ENCODE measurements at places on chromosomes 4 and X.
A peak's percentile ranks its signal among the peaks of the same experiment; 100 is the strongest.

DNA sequence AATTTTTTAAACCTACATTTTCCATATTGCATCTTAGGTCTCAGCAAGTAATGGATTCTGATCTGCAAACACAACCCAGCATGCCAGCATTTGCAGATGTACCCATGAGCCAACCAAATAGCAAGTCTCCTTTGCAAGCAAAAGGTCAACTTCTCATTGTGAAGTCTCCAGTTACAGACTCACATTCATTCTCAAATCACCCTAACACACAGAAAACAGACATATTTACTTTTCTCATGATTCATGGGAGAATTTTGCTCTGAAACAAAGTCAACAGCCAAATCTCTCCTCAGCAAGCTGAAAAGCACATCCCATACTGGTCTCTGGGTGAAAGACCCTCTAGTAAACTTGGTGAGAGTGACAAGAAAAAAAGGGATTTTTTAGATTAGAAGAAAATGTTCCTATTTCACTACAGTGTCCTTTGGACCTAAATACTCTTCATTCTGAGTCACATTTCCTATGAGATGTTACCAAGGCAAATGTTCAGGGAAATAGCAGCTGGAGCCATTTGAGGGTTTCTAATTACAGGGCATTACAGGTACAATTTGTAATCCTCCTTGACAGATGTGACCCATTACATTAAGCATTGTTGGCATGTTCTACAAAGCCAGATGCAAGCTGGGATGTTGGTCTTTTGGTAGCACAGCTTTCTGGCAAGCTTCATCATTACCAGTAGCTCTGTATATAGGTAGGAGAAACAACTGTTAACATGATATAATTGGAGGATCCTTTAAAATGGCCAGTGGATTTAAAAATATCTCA is 383.3 kb downstream of the SMARCA1 start:
- DNase-seq, result peak; percentile 54

- peak; percentile 72 for DNase-seq
These were observed 44.2 kb downstream of the TBC1D14 start for GRCh38 chr4:6953751-6954380.

DNA sequence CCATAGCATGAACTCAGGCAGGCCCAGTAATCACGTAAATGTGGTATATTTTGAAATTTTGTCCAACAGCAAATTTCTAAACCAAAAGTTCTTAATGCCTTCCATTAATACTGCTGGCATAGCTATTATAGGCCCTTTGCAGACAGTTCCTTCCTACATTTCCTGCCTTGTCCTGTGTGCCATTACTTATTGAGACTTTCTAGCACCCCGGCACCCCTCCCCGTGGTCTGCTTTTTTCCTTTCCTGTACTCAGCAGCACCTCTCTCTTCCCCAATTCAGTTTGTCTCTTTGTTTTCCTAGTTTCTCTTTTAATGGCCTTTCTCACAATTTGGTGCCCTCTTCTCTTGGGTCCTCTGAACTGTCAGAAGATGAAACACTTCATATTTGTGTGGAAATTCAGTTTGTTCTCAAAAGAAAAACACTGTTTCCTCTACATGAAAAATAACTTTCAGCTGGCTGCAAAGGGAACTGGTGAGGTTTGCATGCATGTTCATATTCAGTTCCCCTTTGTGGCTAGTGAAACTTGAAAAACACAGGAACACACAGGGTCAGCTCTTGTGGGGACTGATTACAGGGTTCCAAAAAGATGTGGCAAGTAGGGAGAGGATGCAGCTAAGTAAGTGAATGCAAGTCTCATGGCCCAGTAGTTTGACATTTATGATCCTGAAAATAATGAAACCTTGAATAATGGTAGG is 17.1 kb downstream of the GPR34 start:
- no peak for DNase-seq

GRCh38 chr4:96227515-96227914 is 387.6 kb downstream of the PDHA2 start:
- DNase-seq, result no peak

DNA sequence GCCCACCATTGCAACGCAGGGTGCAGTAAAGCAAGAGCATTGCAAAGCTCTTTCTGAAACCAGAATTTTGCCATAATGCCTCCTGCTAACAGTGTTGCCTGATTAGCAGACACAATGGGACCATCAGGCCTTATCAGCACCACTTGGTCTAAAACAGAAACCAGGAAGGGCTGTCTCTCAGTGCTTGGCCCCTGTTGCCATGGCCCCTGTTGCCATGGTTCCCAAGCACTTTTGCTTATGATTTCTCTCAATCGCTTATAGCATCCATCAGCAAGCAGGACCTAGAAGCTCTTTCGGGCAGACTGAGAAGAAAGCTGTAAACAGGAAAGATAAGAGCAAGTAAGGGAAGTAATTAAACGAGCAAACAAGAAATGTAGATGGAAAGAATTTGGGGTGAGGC is 36.8 kb downstream of the RTL5 start:
- DNase-seq, result no peak

DNA sequence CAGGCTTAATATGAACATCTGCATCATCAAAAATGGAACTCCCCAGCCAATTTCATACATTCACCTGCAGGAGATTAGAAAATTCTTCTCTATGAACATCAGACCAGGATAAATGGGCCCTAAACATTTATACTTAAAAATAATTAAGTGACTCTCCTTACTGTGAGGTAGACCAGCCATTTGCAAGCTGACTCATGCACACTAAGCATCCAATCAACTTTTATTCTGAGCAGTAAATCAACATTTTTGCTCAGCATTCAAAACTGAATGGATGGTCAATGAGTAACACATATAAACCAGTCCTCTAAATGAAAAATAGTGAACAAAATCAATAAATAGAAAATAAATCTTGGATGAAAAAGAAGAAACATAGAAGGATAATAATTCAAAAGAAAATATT is 19.9 kb upstream of the PCDH10 start:
- DNase-seq, result peak; percentile 8

DNA sequence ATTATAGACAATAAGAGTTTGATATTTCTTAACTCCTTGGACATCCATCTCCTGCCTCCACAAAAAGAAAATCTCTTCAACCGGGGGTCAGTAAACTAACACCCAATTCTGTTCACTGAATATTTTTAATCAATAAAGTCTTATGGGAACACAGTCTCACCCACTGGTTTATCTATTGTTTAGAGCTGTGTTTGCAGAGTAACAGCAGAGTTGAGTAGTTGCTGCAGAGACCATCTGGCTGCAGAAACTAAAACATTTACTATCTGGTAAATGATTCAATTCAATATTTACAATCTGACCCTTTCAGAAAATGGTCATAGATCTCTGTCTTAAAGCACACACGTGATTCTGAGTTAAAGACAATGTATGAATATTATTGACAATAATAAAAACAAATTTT is 94.0 kb downstream of the TMA16 start:
- DNase-seq, result no peak

DNA sequence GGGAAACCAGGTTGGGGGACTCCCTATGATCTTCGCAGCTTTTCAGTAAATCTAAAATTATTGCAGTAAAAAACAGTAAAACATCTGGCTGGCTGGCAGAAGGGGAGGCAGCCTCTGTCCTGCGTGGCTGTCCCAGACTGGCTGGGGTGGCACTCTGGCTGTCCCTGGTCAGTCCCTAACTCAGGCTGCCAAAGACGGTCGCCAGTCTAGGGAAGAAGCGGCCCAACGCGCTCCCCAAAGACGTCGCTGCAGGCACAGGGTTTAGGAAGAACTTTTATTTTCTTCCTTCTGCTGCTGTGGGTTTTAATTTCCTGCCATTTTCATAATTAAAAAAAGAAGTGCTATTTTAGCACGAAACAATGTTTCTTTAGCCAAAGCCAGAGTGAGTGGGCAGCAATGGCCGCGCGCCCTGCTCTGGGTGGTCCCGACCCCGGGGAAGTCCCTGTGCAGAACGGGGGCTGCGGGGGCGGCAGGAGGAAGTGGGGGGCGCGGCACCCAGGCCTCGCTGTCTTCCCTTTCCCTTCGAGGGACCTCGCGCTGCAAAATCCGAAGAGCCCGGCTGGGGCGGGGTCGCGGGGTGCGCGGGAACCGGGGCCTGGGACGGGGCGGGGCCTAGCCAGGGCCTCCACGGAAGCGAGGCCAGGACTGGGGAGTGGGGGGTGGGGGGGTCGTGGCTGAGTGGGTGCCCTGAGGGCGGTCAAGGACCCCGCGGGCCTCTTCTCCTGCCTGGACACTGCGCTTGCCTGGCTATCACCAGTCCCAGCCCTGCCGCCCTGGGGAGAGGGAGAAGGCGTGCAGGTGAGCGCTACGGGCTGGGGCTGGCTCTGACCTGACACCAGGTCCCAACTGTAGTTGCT is 6.3 kb upstream of the LETM1 start:
- no peak for DNase-seq

DNA sequence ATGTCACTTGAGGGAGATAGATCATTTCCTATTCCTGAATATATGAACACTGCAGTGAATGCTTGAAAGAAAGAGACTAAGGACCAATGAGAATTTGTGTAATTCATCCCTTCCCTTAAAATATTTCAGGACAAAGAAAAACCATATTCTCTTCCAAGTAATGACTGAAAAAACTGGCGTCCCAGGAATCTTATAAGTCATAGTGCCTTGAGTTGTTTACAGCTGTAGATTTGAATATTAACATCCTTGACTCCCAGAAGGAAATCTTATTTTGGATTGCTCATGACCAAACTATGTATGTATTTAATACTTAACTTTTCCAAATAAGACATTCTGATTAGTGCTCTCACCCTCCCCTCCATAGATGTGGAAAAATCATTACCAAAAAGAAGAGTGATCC is 55.5 kb downstream of the CLDN22 start:
- peak; percentile 21 for DNase-seq

DNA sequence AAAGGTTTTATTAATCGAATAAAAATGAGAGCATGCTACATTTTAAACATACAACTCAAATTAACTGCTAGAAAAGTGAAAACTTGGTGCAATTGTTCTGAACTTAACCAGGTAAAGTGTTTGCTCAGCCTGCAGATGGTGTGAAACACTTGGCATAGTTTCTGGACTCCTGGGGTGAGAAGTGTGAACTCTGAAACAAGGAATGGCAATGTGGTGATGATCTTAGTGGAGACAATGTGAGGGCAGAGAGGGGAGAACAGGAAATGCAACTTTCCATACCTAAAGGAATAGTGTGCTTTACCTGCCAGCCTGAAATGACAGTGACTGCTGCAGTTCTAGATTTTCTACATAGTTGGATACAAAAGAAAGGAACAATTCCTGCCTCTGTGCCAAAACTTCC is 57.4 kb downstream of the CCSER1 start:
- DNase-seq, result no peak

- no peak for DNase-seq
These were observed 25.2 kb upstream of the GK start for GRCh38 chrX:30627818-30628652.

GRCh38 chrX:66000628-66001272 is 39.1 kb downstream of the VSIG4 start:
- DNase-seq, result no peak

DNA sequence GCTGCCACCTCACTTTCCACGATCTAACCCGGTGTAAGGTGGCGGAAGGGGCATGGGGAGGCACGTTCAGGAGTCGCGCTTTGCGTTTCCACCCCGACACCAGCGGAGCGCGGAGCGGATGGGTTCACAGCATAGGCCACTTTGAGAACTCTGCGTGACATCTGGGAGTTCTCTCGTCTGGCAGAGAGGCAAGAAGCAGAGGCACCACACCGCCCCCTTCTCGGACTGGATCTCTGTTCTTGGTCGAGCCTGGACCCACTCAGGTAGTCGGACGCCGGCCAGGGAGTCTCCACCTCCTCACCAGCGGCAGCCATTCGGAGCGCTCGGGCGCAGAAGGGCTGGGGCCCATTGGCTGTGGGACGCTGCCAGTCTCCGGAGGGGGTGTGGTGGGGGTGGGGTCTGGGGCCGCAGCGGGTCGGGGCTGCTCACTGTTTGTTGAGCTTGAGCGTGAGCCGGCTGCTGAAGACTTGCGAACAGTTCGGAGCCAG is at the start of gene DACH2:
Gene DACH2 (plus strand): TSS at position 428 of the 488 bp plus-strand sequence.
- peak; percentile 49 for DNase-seq

- no peak for DNase-seq
These were observed 28.0 kb downstream of the TACC3 start for GRCh38 chr4:1749370-1749769.

GRCh38 chrX:103828529-103828928 is 3.5 kb downstream of the RAB9B start:
- DNase-seq, result no peak

DNA sequence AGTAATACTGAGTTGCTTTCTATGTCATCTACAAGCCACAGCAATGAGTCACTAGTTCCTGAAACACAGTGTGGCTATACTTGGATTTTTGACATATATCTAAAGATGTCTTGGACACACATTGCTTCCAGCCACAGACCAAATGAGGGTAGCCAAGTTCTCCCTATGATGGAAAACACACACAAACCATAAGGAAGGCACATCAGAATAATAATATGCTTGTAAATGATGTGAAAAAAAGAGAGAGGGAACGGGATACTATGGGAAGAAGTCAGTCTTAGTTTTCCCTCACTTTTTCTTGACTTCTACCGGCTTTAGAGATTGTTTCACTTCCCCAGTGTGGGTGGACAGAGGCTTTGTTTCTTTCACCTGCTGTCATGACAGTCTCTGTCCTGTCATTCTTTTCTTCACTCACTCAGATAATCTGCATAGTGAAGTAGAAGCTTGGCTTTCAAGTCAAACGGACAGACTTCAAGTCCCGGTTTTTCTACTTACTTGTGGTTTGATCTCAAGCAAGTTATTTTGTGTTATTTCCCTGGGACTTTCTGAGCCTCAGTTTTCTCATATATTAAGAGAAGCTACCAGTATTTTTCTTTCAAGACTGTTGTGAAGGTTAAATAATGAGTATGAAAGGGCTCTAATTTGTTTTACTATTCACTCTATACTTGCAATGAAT is 34.7 kb downstream of the P2RY10 start:
- DNase-seq, result peak; percentile 50

DNA sequence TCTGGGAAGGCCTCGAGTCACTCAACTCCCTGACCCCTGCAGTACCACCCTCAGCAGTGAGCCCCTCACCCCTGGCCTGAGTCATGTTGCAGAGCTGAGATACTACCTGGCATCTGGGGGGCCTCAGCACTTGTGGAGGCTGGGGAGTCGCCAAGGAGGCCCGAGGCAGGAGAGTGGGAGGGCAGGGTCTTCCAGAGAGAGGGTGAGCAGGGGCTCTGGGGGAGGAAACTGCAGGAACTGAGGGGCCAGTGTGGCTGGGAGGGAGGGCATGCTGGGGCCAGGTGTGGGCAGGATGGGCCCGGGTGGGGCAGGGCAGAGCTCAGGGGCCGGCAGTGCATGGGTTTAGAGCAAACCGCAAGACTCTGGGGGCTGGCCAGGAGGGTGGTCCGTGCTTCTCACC is 59.7 kb downstream of the SORCS2 start:
- DNase-seq, result no peak

DNA sequence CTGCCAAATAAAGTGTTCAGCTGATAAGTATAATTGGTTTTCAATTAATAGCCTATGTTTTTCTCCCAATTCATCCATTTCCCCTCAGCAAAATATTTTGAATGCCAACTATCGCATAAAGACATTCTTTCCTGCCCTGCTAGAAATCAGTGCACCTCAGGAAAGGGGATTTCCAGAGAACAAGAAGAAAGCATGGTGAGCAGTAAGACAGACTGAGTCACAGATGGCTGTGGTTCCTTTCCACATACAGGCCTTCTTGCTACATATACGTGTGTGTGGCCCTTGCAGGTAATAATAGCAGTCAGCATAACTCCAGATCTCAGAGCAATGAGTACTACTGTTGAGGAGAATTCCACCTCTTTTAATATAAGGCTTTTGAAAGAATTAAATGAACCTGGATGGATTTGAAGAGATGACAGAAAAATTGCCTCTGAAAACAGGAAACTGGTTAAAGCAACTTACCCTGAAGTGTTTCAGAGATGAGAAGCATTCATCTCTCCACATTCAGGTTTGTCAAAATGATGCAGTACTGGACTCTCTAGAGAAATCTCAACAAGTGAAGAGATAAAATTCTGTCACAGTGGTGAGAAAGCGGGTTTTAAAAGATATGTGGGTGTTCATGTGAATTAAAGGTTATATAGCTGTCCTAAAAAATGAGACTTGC is 13.6 kb downstream of the GASK1B start:
- DNase-seq, result peak; percentile 75

All from astrocyte of the spinal cord (primary cell).